ENCODE measurements at places on chromosomes 7 and 10.

DNA sequence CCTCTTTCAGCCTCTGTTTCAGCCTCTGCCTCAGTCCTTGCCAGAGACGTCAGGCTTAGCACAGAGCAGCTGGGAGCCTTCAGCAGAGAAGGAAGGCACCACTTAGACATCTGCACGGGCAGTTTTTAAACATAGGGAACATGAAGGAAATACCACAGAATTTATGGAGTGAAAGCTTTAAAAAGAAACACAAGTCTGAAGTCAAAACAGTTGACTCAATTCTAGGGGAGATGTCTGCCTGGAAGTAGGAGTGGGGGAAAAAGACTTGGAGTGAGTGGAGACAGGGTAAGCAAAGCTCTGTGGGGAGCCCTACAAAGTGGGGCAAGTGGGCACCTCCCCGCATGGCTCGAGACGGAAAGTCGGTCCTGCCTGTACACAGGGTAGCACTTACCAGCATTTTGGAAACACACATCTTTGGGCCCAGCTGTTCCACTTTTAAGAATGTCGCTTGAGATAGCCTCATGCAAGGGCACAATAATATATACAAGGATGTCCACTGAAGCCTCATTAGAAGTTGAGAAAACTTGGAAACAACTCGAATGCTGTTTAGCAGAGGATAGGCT, 5.0 kb upstream of the TBXAS1 start:
- no peak for DNase-seq

DNA sequence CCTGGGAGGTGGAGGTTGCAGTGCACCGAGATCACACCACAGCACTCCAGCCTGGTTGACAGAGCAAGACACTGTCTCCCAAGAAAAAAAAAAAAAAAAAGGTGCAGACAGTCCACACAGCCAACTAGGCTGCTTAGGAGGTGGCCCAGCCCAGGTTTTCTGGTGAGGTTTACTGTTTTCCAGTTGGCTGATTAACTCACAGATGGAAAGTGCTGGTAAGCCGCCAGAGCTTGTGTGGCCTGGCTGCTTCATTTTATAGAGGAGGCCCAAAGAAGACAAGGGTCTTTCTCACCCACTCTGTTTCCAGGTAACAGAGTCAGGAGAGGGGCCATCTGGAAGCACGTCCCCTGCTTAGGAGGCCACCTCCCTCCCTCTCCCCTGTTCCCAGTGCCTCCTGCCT, 6.2 kb downstream of the RHBDD2 start:
- no peak for DNase-seq

DNA sequence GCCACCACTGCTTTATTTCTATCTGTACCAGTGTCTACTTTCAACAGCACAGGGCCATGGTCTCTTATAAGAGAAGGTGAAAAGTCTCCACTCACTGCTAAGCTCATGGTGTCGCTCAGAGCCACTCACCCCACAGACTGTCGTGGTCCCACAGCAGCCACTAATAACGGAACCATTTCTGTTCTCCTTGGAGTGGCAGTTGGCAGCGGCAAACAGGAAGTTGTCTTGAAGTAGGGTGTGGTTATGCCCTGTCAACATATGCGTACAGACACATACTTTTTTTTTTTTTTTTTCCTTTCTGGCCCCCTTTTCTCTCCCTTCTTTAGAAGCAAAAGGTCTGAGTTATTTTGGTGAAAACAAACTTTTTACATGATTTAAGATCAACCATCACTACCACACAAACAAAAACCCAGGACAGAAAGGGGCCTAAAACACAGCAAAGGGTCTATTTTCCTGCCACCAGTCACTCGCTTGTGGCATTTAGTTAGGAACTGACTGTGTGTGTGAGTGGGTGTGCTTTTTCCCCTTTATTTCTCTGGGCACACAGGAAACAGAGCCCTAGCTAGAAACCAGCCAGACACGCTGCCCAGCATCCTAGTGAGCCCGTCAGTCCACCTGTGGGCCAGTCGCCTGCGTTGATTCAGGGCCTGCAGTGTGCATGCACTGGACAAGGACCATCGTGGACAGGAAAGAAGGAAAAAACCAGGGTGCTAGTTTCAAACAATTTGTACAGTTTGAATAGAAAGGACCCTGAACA, 96.7 kb upstream of the EFCAB10 start:
- DNase-seq, result no peak

DNA sequence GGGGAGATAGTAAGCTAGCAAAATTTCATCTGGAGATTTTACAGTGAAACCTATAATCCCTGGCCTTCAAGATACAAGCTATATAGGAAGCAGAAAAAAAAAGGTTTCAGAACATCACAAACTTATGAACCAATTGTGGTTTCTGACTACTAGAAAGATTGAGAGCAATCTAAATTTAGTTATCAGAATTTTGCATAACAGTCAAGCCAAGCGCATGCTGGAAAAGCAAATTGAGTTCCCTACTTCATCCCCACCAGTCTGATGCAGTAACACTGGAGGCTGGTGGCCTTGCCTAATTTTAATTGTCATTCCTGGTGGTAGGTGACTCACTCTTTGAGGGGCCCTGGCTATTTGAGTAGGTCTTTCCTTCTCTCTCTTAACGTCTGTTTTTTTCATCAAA, 46.3 kb upstream of the ELMO1 start:
- no peak for DNase-seq

DNA sequence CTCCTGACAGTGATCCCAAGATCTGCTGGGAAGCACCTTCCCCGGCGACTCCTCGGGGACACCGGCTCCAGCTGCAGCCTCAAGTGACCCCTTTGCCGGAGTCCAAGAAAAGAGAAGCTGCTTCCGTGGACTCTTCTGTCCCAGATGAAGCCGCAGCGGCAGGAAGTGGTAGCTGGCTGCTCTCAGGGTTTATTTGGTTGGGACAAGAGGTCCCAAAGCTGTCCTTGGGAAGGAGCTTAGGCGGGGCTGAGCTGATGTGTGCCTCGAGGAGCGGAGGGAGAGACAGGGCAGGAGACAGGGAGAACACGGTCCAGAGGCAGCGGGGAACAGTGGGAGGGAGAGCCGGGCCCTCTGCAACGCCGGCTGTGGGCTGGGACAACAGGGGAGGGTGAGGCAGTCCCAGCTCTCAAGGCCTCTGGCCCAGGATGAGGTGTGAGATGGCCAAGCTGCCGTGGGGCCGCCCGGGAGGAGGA, 13.1 kb upstream of the FAM20C start:
- no peak for DNase-seq

DNA sequence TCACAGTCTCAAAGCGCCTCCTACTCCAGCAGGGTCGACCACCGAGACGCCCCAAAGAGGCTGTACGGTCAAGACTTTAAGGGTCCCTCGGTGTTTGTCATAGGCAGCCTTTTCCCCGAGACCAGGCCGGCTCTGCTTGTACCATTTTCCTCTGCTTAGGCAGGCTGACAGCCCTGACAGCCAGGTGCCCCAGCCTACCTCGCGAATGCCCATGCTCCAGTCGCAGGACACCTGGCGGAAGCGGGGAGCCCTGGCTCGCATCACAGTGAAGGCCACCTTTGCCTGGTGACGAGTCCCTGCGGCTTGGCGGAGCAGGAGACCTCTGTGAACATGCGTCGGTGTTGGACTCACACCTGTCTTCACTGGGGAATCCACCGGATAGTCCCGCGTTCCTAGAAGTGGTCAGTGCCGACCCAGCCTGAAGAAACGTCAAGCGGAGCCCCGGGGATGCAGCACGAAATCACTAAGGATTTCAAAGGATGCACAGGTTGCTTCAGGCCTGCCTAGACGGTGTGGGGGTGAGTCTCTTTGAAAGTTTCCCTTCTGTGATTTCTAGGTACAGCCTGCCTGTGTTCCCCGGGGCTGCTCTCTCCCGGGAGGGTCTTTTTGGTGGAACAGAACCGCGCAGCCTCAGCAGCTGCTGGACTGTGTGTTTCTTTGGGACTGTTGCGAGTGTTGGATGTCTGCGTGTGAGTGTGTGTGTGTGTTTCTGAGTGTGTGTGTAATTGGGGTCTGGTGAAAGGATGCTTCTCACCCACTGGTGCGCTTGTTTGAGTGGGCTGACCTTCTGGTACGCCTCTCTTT, 30.5 kb upstream of the ZNF273 start:
- no peak for DNase-seq

GRCh38 chr7:25486656-25487055, 258.4 kb upstream of the NPVF start:
- no peak for DNase-seq

DNA sequence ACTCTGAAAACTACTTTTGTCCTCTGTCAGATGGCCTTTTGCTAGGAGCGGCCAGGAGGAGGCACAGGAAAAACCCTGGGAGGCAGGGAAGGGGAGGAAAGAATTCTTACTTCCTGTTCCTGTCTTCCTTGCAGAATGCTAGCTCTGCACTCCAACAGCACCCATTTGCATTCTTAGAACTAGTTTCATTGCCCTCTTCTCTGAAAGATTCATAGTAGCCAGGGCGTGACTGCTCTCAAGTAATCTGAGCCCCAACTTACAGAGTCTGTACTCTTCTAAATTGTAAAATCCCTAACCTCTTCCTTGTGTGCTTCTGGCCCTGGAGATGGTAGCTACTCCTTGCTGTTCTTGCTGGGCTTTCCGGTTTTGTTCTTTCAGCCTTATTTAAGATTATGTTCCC, 75.3 kb upstream of the STEAP1 start:
- DNase-seq, result no peak

DNA sequence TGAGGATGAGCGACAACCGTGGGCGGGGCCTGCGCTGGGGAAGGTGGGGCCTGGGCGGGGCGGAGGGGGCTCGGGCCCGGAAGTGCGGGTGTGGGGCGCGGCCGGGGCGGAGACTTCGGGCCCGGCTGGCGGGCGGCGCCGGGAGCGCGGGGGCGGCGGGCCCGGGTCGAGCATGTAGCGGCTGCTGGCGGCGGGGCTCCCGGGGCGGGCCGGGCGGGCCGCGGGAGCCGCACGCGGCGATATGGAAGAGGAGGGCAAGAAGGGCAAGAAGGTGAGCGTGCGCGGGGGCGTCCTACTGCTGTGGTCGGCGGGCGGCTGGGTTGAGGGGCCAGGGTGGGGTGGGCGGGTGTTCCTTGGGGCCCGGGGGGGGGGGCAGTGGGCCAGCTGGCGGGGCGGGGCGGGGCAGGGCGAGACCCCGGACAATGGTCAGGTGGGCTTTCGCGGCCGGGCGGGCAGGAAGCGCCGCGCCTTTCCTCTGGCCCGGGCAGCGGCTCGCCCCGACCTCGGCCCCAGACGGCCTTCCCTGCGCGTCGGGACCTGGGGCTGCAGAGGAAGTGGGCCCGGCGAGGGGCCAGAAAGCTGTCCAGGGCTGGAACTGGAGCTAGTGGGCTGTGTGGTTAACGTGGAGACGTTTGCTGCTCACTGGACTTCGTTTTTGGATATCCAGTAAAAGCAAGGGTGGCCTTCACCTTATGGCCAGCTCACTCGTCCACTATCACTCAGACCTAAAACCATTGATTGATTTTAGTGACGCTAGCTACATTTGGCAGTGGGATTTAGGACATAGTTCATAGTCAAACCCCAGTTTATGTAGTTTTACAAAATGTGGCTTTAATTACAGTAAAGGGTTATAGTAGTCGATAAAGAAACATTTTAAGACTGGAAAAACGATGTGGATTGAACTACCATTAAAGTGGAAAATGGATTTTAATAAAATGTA, at the start of gene CCM2:
TSS of gene CCM2 (plus strand) at position 109 of the 940 bp plus-strand sequence. CDS start at position 242, 133 bp downstream.
- no peak for DNase-seq

DNA sequence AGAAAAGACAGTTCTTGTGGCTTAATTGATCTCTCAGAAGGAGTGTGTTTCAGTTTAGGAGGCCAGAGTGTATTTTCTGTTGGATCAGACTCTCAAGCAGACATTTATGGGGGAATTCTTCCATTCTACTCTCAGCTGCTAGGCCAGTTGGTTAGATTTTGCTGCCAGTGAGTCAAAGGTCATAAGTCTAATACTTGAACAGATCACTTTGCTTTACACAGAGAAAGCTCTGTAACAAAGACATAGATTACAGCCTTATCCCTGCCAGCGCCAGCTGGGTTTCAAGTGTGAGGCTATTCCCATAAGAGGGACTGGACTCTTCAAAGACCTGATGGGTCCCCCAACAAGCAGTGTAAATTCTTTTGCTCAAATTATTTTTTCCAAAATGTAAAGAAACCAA, 145.6 kb upstream of the SEMA3C start:
- DNase-seq, result no peak

DNA sequence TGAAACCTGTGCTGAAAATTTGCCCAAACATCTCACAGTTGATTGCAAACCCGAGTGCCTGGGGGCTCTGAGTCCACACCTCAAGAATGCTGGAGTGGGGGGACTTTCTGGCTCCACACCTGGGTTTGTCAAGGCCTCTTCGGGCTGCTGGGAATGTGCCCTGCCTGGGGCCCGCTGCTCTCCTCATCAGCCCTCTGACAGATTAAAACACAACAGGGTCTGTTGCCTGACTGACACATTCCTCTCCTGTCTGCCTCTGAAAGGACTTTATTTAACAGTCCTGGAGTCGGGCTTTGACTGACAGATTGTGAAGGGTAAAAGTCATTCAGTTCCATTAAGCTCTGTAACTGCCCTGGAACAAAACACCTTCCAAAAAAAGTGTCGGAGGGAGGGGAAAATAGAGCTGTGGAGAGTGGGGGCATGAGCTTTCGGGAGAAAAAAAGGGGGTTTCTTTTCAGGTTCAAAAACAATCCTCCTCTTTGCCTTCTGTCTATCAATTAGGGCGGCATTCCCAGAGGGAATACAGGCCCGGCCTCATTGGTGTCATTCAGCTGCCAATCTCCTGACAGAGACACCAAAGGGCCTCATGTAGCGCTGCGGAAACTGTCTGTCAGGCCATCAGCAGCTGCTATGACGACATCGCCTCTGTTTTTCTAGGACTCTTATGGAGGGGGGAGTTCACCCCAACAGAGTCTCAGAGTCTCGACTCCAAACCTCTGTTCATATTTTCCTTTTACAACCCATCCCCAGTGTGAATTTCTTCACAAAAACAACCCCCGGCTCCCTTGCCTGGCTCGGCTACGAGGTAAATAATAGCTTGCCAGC, 398.8 kb upstream of the NFE2L3 start:
- peak; percentile 10 for DNase-seq

DNA sequence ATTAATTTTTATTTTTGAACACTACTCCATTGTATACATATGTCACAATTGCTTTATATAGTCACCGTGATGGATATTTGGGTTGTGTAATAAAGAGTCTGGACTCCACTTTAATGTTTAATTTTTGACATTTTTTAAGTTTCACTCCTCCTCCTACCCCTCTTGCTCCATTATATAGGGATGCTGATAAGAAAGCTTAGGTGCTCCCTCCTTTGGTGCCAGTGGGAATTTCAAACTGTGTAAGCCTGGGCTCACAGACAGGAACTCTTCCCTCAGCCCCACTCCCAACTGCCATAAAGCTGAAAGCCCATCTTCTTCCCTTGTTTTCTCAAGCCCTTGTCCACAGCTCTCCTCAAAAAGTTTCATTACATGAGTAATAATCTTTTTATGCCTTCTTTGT, 47.6 kb downstream of the TWIST1 start:
- no peak for DNase-seq

DNA sequence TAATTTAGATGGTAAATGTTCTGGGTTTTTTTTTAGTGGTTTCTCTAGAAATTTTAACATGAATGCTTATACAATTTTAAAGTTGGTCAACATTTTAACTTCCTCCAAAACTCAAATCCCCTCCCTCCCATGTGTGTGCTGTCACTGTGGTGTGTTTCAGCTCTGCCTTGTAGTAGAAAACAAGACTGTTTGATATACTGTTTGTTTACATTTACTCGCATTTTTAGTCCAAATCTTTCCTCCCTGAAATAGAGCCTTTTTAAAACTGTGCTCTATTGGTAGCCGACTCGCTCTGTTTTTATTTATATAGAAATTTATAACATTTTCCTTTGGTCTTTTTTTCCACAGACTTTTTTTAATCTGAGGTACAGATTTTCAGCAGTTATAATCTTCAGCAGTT, 19.3 kb downstream of the PROSER2 start:
- DNase-seq, result no peak
